ENCODE measurements at places on chromosomes 3 and 15.

DNA sequence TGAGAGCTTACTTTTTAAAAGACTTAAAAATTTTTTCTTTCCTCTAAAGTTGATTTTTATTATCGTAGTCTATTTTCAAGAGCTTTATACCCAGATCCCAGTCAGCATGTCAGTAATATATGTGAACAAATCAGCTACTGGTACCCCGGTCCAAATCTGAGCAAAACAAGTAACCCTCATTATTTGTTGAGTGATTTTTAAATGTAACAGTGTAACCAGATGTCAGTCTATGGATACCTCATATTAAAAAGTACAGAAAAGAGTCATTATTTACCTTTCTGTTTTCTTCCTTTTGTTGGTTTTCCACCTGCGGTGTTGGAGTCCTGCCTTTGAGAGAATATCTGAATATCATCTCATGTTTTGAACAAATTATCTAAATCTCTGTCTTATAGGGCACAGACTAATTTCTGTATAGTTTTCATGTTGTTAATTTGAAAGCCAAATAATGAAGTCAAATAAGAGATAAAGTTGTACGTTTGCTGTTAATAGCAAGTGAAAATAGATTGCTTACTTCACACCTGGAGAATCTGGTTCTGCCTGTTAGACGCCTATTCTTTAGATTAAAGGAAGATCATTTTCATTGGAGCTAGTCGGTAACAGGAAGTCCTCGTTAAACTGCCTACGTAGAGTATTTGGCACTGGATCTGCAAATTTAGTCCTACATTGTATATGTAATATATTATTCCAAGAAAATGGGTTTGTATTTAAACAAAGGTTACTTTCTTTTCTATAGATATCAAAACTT lies at the start of gene STX19:
STX19 (minus strand) TSS at position 505 of the 745 bp plus-strand sequence. CDS start 13,328 bp downstream, outside the sequence.
- no peak for DNase-seq

DNA sequence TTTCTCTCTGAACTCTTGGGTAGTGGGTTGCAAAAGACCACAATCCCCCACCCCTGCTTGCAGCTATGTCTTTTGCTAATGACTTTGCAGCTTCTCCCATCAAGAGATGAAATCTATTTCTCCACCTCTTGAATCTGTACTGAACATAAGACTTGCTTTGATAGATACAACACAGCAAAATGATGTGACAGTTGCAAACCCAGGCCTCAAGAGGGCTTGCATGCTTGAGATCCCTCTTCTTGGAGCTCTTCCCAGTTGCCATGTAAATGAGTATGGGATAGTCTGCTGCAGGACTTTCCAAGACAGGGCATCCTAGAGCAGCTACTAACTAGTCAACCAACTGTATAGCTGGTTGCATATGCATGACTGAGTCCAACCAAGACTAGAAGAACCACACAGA lies 783.6 kb downstream of the PDCD6IP start:
- DNase-seq = no peak

GRCh38 chr15:59492389-59493377 lies 54.7 kb downstream of the FAM81A start:
- peak; percentile 24 for DNase-seq

GRCh38 chr3:11275926-11276325 lies 3.7 kb downstream of the ATG7 start:
- DNase-seq = no peak

- no peak for DNase-seq
Measured at GRCh38 chr3:183578179-183578578, 22.7 kb upstream of the KLHL6 start.

GRCh38 chr3:8311321-8311720 lies 190.3 kb upstream of the LMCD1 start:
- DNase-seq = no peak

DNA sequence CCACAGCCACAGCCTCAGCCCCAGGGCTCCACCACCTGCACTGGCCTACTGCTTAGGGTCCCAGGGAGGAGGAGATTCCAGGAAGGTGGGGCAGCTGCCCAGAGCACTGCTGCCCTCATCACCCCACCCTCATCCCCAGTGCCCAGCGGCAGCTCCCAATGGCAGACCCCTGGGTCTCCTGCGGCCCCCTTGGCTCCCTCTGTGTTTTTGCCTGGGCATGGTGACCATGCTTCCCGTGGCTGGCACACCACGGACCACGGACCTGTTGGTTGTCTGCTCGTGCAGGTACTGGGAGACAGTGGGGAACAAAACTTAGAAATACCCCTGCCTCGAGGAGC lies 2.7 kb downstream of the CHST13 start:
- DNase-seq = no peak

GRCh38 chr3:188878076-188878475 lies 293.7 kb upstream of the TPRG1 start:
- DNase-seq = no peak

- no peak for DNase-seq
Measured at GRCh38 chr15:68106656-68107055, 52.5 kb downstream of the PIAS1 start.

DNA sequence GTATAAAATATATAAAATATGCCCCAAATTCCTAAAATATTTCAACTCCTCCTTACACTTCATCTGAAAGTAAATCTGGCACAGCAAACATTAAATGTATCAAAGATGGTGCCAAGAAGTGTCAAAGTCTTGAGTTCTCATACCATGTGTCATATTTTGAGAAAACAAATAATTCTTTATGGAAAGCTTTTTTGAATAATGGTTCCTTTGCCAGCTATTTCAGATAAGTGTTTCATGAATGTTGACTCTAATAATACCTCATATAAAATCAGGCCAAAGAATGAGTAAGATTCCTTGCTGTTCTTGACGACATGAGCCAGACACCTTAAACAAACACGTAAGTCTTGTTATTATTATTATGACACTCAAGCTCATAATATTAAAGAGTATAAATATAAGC lies 30.3 kb upstream of the ZNF385D start:
- no peak for DNase-seq

DNA sequence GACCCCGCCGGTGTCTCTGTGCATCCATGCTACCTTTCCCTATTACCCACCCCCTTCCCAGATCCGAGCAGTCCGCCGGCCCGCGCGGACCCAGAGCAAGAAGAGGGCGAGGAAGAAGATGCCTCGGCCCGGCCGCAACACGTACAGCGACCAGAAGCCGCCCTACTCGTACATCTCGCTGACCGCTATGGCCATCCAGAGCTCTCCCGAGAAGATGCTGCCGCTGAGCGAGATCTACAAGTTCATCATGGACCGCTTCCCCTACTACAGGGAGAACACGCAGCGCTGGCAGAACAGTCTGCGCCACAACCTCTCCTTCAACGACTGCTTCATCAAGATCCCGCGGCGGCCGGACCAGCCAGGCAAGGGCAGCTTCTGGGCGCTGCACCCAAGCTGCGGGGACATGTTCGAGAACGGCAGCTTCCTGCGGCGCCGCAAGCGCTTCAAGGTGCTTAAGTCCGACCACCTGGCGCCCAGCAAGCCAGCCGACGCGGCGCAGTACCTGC lies 788 bp downstream of the FOXB1 start:
- peak; percentile 22 for DNase-seq

GRCh38 chr3:101898752-101899169 lies 49.4 kb downstream of the NFKBIZ start:
- DNase-seq = no peak

DNA sequence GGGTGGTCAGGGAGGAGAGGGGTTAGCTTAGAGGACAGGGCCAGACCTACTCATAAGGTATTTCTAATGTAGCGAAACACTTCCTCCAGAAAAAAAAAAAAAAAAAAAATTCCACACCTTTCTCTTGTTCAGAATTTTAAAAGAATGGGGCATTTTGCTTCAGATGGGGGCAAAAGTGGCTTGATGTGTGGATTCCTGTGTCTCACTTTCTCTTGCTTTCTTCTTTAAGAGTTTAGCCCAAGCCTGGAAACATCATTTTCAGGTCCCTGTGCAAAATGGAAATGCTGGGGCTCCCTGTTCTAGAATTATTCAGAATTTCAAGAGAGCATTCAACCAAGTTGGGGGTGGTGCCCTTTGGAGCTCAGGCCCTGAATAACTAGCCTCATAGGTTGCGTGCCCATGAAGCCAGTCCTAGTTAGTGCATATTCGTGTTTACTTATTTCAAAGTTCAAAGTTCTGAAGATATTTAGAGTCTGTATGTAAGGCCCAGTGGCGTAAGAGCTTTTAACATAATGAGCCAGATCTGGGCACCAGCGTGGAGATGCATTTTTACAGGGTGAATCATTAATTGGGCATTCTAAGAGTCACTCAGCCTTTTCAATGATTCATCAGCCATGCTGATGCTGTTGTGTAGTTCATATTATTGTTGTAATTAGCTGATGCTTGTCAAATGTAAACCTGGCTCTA lies 104.5 kb downstream of the RPLP1 start:
- no peak for DNase-seq

DNA sequence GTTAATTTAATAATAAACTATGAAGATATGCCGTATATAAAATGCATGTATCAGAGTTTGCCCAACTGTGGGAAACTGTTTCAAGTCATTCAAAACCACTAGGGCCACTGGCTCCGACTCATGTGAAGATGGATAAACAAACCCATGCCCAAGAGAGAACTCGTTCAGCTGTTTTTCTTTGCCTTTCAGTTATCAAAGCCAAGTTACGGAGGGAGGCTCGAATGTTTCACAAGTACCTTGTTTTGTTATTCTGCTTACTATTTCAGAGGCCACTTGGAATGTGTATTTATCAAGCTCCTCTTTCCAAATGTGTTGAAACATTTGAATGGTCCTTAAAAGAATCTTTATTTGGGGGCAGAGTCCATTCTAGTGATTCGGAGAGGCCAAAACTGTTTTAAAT lies 82.1 kb downstream of the DUT start:
- DNase-seq = no peak

- DNase-seq = no peak
Measured at GRCh38 chr3:144774897-144775296, 803.3 kb downstream of the DIPK2A start.

DNA sequence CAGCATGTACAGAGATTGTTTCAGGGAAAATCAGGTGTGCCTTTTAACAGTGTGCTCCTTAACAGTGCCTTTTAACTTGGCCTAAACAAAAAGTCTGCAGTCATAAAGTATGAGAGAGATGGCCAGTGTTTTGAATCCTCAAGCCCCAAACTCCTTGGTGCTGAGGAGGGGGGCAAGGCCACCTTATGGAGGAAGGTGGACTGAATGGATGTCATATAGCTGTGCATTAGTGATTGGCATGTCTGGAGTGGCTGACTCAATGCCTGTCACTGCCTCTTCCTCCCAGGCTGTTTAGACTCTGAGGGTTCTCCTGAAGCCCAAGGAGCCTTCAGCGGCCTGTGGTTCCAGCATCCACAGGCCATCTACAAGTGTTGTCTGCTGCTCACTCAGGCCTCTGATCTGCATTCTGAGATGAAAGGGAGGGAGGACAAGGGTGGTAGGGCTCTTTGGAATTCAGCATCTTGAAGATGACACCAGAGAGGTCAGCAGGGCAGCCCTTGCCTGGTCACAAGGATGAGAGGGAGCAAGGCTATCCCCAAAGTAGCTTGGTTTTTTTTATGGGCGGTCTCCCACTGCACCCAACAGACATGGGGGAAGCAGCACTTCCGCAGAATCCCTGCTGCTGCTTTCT lies 1.5 kb downstream of the FOXL2NB start:
- no peak for DNase-seq

- no peak for DNase-seq
Measured at GRCh38 chr3:31936420-31937060, 44.5 kb downstream of the OSBPL10 start.

GRCh38 chr15:26065723-26066122 lies 202.6 kb upstream of the ATP10A start:
- DNase-seq = no peak

DNA sequence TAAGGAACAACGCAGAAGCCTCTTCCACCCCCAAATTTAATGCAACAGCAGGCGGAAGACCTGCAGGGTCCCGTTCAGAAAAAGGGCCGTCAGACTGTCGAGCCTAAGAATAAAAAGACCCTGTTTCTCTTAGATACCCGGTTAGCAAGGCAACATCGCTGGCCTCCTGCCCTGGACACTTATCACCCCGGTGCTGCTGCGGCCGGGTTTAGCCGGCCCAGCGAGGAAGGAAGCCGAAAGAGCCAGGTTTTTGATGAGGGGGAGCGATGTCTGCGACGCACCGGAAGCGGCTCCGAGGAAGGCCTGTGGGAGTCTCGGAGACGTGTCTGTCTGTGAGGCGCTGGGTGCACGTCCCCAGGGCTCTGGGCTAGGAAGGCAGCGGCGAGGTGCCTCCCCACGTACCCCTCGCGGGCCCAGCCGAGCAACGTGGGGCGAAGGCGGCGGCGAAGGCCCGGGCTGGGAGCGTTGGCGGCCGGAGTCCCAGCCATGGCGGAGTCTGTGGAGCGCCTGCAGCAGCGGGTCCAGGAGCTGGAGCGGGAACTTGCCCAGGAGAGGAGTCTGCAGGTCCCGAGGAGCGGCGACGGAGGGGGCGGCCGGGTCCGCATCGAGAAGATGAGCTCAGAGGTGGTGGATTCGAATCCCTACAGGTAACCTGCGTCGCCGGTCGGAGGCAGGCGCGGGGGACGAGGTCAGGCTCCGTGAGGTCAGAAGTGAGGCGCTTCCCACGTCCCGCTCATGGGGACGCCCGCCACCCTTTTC lies at the start of gene UBA5:
UBA5 (plus strand) TSS at position 278 of the 759 bp plus-strand sequence; CDS start at position 487, 209 bp downstream.
- peak; percentile 52 for DNase-seq

DNA sequence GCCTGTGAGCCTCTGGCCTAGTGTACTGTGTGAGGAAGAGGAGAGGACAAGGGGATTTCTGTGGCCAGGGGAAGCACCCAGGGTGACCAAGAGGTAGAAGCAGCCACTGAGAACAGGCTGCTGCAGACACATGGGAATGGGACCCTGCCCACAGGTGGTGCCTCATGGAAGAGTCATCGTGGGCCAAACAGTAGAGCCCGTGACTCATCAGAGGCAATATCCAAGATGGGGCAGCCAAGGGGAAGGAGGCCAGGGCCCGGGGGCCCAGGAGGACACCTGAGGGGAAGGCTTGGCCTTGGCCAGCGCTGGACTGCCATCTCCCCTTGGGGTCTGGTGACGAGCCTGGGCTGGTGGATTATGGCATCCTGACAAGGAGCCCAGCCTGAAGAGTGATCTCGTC lies 275.0 kb upstream of the LYSMD4 start:
- no peak for DNase-seq

DNA sequence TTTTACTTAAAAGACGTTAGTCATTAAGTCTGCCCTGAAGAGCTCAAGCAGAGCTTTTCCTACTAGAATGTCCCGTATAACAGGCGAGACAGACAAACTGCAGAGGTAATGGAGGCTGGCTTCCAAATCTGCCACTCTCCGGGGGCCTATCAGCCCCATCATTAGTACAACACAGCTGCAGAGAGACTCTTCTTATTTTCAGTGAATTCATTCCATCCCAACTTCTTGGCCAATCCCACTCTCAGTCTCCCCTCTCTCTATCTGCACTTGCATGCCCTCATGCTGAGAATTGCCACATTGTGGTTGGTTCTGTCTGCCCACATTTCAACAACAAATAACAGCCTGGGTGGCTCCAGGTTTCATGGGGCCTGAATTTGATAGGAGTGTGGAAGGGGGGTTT lies 412.7 kb downstream of the ERC2 start:
- DNase-seq = no peak

- DNase-seq = peak; percentile 9
Measured at GRCh38 chr15:89971592-89971997, 29.5 kb upstream of the ZNF710 start.

DNA sequence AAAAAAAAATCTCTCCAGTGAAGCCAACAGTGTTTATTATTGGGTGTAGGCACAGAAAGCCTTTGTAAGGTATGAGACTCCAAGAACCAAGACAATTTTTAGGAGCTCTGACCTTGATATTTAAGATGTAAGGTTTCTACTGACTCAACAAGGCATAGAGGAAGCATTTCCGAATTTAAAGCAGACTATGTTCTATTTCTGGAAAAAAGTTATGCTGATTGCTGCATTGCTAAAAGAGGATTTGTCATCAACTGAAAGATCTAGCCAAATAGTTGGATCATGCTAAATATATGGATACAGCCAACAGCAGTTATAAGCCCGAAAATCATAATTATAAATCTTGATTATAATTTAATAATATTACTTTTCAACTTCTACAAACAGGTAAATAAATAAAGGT lies 53.3 kb upstream of the MELTF start:
- no peak for DNase-seq
